Activated CD4-positive, alpha-beta T cell treated with anti-CD3 and anti-CD28 coated beads, Interleukin-2, amount 10 ng/mL, durations not matched to agents 24 days and 14 days (primary cell): ENCODE measurements at places on chromosomes 16 and 17. TPM values are rescaled to one million over a fixed set of nuclear protein-coding genes. Genes with fewer than 3 reads are reported as not detected.

The NHLRC4 gene
- total RNA-seq = 1.1 TPM in 2 replicates

The KIF2B gene
- not detected in 2 replicates for total RNA-seq

The SOCS1 gene
- total RNA-seq = 152 and 153 TPM in 2 replicates

The ATP2C2 gene
- not detected in 2 replicates for total RNA-seq

The RHBDL1 gene
- 1.1 and 1.2 TPM in 2 replicates for total RNA-seq

The TEKT5 gene
- total RNA-seq = not detected in 2 replicates

The ZNF287 gene
- total RNA-seq = 5.2 and 6.3 TPM in 2 replicates

The FOXL1 gene
- 0.05 TPM in 1 of 2 replicates, not detected in the other for total RNA-seq

The C1QTNF8 gene
- not detected in 2 replicates for total RNA-seq

The CBLN1 gene
- not detected in 2 replicates for total RNA-seq

The EARS2 gene
- total RNA-seq = 29.7 and 31.4 TPM in 2 replicates

The SCN4A gene
- total RNA-seq = 0.05 and 0.40 TPM in 2 replicates

The NKIRAS2 gene
- 29.5 and 30.3 TPM in 2 replicates for total RNA-seq

The SCGB1C2 gene
- total RNA-seq = not detected in 2 replicates

The SLC47A1 gene
- total RNA-seq = not detected in 2 replicates

The UTS2R gene
- total RNA-seq = 0.14 TPM in 1 of 2 replicates, not detected in the other

The PPP1R27 gene
- not detected in 2 replicates for total RNA-seq

The GRIN2C gene
- total RNA-seq = 0.05 and 0.19 TPM in 2 replicates

The KRTAP4-1 gene
- not detected in 2 replicates for total RNA-seq

The PRCD gene
- total RNA-seq = not detected in 2 replicates

The TPSD1 gene
- total RNA-seq = not detected in 2 replicates

The MEOX1 gene
- total RNA-seq = 0.21 and 0.50 TPM in 2 replicates

The TP53TG3 gene
- not detected in 2 replicates for total RNA-seq

The KRTAP3-1 gene
- not detected in 2 replicates for total RNA-seq

The PMP22 gene
- 0.28 and 0.45 TPM in 2 replicates for total RNA-seq

The KRT28 gene
- total RNA-seq = not detected in 2 replicates

The NGFR gene
- 0.33 TPM in 1 of 2 replicates, not detected in the other for total RNA-seq

The CMTR2 gene
- 20.0 and 20.8 TPM in 2 replicates for total RNA-seq

The MT1E gene
- total RNA-seq = 136 and 152 TPM in 2 replicates

The FBXW10 gene
- 0.09 TPM in 2 replicates for total RNA-seq

The WIPF2 gene
- 19.9 and 25.5 TPM in 2 replicates for total RNA-seq

The CDC42EP4 gene
- 0.86 and 0.95 TPM in 2 replicates for total RNA-seq

The KCNJ12 gene
- total RNA-seq = not detected in 2 replicates

The KRT12 gene
- not detected in 2 replicates for total RNA-seq

The KAT8 gene
- total RNA-seq = 56.9 and 63.3 TPM in 2 replicates

The MFAP4 gene
- not detected in 2 replicates for total RNA-seq

The GAS2L2 gene
- total RNA-seq = not detected in 2 replicates

The RPRML gene
- total RNA-seq = not detected in 2 replicates

The FNDC8 gene
- not detected in 2 replicates for total RNA-seq

The ESRP2 gene
- 0.07 and 0.09 TPM in 2 replicates for total RNA-seq

The TBX21 gene
- 63.0 and 66.4 TPM in 2 replicates for total RNA-seq

The LGALS9B gene
- total RNA-seq = not detected in 2 replicates

The RHOT1 gene
- 26.7 and 27.8 TPM in 2 replicates for total RNA-seq

The ORAI3 gene
- total RNA-seq = 11.8 and 12.7 TPM in 2 replicates

The CHAD gene
- total RNA-seq = not detected in 2 replicates

The TXNDC17 gene
- total RNA-seq = 92.7 and 102 TPM in 2 replicates

The CCDC154 gene
- total RNA-seq = 1.3 and 2.3 TPM in 2 replicates

The ZNF205 gene
- total RNA-seq = 0.21 and 0.47 TPM in 2 replicates
